Non-pigmented ciliary epithelial cell (primary cell): ENCODE measurements at places on chromosomes 6 and 20.

DNA sequence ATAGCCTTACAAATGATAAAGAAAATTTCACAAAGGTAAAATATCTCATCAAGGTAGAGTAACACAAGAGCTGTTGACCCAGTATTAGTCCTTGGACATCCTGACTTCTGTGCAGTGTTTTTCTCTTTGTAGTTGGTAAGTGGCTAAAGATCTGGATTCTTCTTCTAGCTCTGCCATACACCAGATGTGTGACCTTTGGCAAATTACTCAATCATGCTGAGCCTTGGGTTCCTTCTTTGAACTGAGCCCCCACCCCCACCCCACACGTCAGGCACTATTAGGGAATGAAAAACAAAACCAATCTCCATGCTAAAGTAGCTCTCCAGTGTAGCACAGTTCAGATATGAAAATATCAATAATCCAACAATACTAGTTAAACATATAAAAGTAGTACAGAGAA is 15.1 kb upstream of the TRIM39 start:
- no peak for DNase-seq

DNA sequence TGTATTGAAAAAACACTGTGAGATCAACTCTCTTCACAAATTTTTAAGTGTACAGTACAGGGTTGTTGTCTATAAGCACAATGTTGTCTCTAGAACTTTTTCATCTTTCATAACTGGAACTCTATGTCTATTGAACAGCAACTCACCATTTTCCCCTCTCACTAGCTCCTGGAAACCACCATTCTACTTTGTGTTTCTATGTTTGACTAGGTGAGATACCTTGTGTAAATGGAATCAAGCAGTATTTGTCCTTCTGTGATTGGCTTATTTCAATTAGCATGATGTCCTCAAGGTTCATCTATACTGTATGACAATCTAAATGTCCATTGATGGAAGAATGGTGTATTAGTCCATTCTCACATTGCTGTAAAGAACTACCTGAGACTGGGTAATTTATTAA is 210.1 kb upstream of the FUT9 start:
- DNase-seq = no peak

DNA sequence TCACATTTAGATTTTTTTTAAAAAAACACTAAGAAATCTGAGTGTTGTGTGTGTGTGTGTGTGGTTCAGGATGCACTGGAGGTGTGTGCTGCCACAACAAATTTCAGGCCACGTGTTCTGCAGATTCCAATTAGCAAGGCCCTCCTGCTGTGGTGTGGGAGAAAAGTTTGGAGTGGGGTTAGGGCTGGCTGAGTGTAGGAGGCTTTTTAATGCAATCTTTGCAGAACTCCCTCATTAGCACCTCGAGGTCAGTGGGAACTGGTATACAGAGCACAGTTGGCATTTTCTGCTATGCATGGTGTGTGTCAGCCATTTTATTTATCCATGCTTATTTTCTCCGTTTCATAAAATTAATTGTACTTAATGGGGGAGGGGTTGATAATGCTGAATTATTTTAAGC is 187.6 kb downstream of the SOX4 start:
- DNase-seq = no peak

- DNase-seq = peak; percentile 78
Measured at GRCh38 chr6:122014961-122015360, 384.5 kb upstream of the HSF2 start.

DNA sequence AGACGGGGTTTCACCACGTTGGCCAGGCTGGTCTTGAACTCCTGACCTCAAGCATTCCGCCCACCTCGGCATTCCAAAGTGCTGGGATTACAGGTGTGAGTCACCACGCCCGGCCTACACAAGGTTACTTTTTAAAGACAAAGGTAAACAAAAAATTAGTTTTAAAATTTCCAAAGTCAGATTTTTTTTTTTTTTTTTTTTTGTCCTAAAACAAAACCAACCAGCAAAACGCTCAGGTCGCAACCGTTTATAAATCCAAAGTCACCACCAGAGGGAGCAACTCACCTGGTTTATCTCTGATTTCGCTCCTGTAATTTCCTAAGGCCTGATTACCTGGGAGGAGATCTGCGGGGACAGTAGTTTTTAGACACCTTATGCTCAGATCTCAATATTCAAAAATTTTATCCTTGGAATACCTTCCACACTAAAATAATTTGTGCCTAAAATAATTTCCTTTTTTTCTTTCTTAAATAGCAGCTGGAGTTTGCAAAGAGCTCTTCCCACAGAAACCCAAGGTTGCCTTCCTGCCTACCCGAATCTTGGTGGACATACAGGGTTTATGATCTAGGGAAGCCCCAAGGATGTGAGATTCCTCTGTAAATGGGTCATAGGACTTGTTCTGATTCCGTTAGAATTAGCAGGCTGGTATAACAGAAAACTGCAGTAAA is 19.8 kb upstream of the TREM1 start:
- no peak for DNase-seq

DNA sequence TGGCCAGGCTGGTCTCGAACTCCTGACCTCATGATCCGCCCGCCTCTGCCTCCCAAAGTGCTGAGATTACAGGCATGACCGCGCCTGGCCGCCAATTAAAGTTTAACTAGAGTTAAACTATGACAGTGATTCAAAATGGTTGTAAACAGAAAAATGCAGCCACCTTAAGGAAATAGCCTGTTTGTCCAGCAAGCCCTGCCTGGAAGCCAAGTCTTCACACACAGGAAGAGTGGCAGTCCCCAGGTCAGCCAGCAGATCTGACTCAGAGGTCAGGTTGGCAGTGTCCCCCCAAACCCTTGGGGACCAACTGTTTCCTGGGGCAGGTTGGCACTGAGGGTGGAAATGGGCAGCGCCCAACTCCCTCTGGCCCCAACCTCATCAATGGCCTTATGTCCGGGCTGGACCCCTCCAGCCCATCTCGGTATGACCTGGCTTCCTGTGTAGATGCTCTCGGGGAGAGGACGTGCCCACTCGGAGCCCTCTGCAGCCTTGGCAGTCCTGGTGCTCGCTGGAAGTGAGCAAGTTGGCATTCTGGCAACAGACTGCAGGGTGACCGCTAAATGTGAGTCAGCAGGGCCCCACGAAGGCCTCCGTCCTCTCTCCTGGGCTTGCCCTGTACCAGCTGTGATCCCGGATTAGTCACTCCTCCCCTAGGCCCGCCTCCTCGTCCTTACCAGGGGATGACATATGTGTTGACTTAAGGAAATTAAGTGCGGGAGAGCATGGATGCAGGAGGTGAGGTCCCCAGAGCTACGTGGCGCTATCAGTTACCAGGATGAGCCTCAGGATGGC is 9.7 kb upstream of the HSP90AB1 start:
- peak; percentile 91 for DNase-seq

GRCh38 chr6:165404697-165405096 is 95.3 kb upstream of the C6orf118 start:
- DNase-seq = no peak

DNA sequence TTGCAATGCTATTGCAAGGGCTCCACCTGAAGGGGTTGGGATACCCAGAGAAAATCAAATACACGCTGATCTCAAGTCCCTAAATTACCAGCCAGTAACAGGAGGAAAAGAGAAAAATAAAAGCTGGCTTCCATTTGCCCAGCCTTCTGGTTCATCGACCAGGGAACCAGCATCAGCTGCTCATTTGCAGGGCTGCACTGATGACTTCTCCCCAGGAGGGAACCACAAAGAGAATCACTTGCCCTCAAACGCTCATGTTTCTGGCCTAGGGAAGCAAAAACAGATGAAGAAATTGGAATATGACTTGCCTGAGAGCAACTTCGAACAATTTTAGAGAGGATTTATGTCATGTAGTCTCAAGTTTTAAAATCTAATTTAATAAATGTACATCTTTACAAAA is 119.7 kb downstream of the SH3BGRL2 start:
- DNase-seq = peak; percentile 10

DNA sequence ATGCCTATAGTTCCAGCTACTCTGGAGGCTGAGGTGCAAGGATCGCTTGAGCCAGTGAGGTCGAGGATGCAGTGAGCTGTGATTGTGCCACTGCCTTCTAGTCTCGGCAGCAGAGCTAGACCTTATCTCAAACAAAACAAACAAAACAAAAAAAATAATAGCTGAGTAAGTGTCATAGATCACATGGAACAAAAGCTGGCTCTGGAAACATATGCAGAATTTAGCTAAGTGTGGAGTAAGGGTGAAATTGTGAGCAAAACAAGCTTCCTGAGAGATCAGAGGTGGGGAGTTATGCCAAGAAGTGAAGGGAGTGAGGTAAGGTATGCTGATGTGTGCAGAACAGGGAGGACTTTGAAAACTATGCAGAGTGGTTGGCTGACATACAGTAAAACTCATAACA is 18.7 kb downstream of the SGK1 start:
- peak; percentile 43 for DNase-seq

DNA sequence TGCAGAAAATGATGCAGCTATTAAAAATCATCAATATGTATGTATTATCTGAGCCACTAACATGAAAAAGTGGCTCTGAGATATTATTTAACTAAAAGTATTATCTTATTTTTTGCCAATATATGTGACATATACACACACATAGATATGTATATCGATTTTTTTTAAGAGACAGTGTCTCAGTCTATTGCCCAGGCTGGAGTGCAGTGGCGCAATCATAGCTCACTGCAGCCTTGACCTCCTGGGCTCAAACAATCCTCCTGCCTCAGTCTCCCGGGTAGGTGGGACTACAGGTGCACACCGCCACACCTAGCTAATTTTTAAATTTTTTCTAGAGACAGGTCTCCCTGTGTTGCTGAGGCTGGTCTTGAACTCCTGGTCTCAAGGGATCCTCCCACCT is 1.6 kb upstream of the TRAF3IP2 start:
- DNase-seq = no peak

DNA sequence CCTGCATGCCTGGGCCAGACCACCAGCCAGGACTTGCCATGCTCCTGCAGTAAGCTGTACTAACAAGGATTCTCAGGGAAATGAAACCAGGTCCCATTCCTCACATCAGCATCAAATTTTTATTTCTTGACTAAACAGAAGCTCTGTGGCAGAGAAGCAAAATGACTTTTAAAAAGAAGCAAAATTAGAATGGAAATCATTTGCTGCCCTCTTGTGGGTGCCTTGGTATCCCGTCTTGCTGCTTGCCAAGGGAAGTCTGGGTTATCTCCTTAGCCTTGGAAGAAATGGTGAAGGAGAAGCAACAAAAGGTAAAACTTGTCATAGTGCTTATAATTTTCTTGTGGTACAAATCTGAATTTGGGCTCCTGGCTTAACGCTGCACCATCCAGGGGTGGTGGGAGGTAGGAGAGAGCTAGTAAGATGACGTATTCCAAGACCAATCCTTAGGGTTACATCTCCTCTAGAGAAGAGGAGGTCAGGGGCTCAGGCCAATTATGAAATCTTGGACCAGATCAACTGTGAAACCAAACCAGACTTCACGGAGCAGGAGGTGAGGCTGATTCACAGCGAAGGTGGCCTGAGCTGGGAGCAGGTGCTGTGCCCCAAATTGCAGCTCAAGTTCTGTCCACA is 107.5 kb downstream of the FAXC start:
- peak; percentile 22 for DNase-seq

DNA sequence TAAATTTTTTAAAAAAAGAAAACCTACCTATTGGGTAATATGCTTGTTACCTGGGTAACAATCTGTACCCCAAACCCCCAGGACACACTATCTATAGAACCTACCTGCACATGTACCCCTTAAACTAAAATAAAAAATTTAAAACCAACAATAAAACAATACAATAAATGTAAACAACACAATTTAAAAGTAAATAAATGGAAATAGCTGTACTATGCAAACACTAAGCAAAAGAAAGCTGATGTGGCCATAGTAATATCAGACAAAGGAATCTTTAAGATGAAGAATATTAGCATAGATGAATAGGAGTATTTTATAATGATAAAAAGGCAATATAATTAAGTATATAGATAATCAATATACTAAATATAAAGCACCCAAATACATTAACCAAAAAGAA is 50.3 kb downstream of the ROS1 start:
- no peak for DNase-seq

- no peak for DNase-seq
Measured at GRCh38 chr6:42012501-42013133, 37.7 kb upstream of the TAF8 start.

DNA sequence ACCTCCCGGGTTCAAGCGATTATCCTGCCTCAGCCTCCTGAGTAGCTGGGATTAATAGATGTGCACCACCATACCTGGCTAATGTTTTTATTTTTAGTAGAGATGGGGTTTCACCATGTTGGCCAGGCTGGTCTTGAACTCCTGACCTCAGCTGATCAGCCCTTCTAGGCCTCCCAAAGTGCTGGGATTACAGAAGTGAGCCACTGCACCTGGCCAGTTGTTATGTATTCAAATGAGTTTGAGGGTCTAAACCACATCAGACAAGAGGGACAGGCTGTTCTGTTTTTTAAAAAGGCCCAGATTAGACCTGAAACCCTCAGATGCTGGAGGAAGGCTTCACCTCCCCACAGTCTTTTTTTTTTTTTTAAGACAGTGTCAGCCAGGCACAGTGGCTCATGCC is 4.1 kb upstream of the SPAG4 start:
- no peak for DNase-seq

- peak; percentile 47 for DNase-seq
Measured at GRCh38 chr6:23106951-23107350, 537.6 kb downstream of the HDGFL1 start.

GRCh38 chr6:98970469-98970868 is 22.7 kb upstream of the FBXL4 start:
- no peak for DNase-seq

- no peak for DNase-seq
Measured at GRCh38 chr6:43770372-43771209, 580 bp downstream of the VEGFA start.

- DNase-seq = no peak
Measured at GRCh38 chr6:14020551-14020950, 95.8 kb downstream of the RNF182 start.

GRCh38 chr20:36862857-36863668 is 12.9 kb upstream of the TLDC2 start:
- no peak for DNase-seq

- DNase-seq = no peak
Measured at GRCh38 chr6:158283304-158283980, 28.8 kb upstream of the TULP4 start.

DNA sequence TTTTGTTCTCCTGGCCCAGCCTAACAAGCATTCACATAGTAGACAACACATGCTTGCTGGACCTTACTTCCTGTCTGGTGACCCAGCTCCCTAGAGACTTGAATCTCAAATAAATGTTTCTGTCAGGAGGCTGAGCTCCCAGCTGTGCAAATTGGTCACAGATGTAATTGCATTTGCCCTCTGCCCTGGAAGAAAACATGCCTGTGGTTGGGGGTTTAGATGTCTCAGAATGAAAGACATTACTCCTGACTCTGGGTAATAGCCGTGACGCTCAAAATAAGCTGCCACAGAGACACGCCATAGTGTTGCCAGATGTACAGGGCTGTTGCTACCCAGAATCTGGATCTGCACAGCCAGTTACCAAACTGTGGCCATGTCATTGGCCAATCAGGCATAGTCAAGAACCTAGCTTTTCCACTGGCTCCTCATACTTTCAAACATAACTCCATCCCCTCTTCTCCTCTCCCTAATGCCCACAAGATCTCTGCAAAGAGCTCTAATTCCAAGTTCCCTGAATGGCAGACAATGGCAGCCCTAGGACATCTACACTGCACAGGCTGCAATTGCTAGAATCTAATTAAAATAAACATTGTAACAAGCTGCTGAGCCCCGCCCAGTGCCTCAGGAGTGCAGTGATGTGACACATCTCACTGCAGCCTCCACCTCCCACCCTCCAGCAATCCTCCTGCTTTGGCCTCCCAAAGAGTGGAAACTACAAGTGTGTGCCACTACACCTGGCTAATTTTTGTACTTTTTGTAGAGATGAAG is 32.8 kb upstream of the GMPR start:
- peak; percentile 76 for DNase-seq

GRCh38 chr6:27966816-27967426 is 9.9 kb downstream of the OR2B6 start:
- no peak for DNase-seq

GRCh38 chr6:100353276-100354015 is 111.3 kb downstream of the SIM1 start:
- DNase-seq = no peak
